ENCODE measurements at places on chromosomes 11 and 22. TPM values are rescaled to one million over a fixed set of nuclear protein-coding genes. Genes with fewer than 3 reads are reported as not detected.
A peak's percentile ranks its signal among the peaks of the same experiment; 100 is the strongest.

GRCh38 chr11:41997844-41998401 is 538.5 kb upstream of the LRRC4C start:
- no peak for DNase-seq
- no peaks in the 10 kb centered on the region for H3K4me1 ChIP-seq
- no peaks in the 10 kb centered on the region for H3K27me3 ChIP-seq
- H3K36me3 ChIP-seq, result no peaks in the 10 kb centered on the region
- no peak overlapping the region for H3K4me3 ChIP-seq

DNA sequence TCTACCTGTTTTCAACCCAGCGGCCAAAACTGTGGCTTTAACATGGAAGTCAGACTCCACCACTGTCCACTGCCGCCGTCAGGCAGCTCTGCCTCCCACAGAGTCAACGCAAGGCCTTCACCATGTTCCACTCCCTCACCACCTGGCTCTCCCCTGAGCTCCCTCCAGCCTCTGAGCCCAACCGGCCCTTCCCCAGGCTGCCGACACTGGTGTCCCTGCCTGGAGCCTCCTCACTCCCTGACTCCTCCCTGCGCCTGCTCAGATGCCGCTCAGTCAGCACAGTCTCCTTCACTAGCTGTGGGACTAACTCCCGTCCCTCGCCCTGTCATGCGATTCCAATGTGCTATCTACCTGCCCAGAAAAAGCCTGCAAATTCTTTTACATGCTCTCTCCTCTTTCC is 16.3 kb downstream of the SULT4A1 start:
- no peak for DNase-seq
- no peaks in the 10 kb centered on the region for H3K4me1 ChIP-seq
- no peaks in the 10 kb centered on the region for H3K36me3 ChIP-seq
- no peaks in the 10 kb centered on the region for H3K27me3 ChIP-seq
- H3K27ac ChIP-seq, result no peak overlapping the region

Gene RAB30
- total RNA-seq, result 24.4 TPM

- no peaks in the 10 kb centered on the region for H3K27me3 ChIP-seq
- no peak overlapping the region for H3K4me3 ChIP-seq
- DNase-seq, result no peak
- H3K4me1 ChIP-seq, result no peaks in the 10 kb centered on the region
- H3K36me3 ChIP-seq, result no peaks in the 10 kb centered on the region
Observed at GRCh38 chr11:47941907-47942558, 38.3 kb upstream of the PTPRJ start.

Gene GNAZ
- not detected for total RNA-seq

Gene ACAD8
- total RNA-seq, result 26.1 TPM

DNA sequence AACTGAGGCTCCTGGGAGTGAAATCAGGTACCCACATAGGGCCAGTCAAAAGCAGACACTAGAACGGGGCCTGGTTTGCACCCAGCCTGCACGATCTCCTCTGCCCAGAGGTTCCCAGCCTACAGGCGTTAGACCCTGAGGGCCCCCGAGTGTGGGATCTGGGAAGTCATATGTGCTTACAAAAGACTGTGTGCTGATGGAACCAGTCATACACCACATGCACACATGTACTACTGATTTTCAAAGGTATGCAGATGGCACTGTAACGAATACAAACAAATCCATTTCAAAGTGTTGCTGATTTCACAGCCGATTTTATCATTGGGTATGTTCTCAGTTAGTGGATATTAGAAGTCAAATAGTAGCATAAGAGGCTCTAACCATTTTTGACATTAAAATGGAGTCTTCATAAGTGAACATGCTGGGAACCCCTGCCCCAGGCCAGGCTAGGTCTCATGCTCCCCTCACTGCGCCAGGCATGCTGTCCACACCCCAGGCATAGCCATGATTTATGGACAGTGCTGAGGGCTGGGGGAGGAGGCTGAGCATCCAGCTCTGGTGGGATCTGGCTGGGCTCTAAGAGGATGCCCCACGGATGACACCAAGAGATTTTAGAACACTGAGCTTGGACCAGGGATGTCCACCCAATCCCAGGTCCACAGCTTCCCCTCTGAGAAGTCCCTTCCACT is 38.6 kb upstream of the LRRC32 start:
- H3K36me3 ChIP-seq, result no peaks in the 10 kb centered on the region
- H3K27ac ChIP-seq, result no peak overlapping the region
- no peak overlapping the region for H3K4me3 ChIP-seq
- H3K27me3 ChIP-seq, result no peaks in the 10 kb centered on the region

- no peaks in the 10 kb centered on the region for H3K27me3 ChIP-seq
- H3K36me3 ChIP-seq, result no peaks in the 10 kb centered on the region
- H3K4me1 ChIP-seq, result no peaks in the 10 kb centered on the region
- no peak overlapping the region for H3K27ac ChIP-seq
- no peak for DNase-seq
Observed at GRCh38 chr11:79492008-79492407, 51.2 kb upstream of the TENM4 start.

DNA sequence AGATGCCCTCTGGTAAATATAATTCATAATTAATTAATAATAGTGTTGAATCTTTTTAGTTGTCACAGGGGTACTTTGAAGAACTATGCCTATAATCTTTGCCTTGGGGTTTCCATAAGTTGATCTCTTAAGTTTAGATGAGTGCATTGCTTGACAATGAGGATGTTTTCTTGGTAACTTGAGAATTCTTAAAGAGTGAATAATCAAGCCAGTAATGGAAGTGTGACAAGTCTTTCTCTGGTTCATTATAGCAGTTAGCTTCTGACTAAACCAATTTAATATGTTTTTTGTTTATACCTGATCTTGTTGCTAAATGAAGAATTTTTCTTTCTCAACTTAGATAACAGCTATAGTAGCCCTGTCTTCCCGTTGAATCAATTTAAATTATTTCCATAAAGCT is 46.2 kb downstream of the ATXN10 start:
- no peak for DNase-seq
- H3K4me3 ChIP-seq, result no peak overlapping the region
- H3K4me1 ChIP-seq, result no peaks in the 10 kb centered on the region
- peaks cover 31% of the 10 kb centered on the region for H3K36me3 ChIP-seq
- H3K27ac ChIP-seq, result no peak overlapping the region
- H3K27me3 ChIP-seq, result no peaks in the 10 kb centered on the region

DNA sequence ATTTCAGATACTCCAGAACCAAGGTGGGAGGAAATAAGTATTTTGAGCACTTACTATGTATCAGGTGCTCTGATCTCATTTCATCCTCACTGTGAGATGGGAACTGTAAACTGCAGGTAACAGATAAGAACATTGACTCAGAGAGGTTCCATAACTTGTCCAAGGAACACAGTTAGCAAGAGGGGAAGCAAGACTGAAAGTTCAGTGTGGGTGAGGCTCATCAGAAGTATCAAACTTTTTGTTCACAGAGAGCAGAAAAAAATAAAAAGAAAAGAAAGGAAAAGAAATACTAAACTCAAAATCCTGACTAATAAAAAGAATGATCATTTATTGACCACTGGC is 37.1 kb downstream of the RAB30 start:
- no peaks in the 10 kb centered on the region for H3K36me3 ChIP-seq
- peaks cover 17% of the 10 kb centered on the region for H3K4me1 ChIP-seq
- no peak overlapping the region for H3K27ac ChIP-seq
- DNase-seq, result no peak
- H3K27me3 ChIP-seq, result no peaks in the 10 kb centered on the region

DNA sequence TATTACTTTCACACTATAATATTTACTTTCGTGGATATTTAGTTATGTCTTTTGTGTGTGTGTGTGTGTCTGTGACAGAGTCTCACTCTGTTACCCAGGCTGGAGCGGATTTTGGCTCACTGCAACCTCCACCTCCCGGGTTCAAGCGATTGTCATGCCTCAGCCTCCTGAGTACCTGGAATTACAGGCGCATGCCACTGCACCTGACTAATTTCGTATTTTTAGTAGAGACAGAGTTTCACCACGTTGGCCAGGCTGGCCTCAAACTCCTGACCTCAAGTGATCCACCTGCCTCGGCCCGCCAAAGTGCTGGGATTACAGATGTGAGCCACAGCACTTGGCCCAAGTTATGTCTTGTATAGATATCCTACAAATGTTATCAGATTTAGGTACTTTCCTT is 9.9 kb downstream of the PISD start:
- no peak for DNase-seq
- H3K4me1 ChIP-seq, result no peaks in the 10 kb centered on the region
- no peaks in the 10 kb centered on the region for H3K36me3 ChIP-seq
- no peak overlapping the region for H3K4me3 ChIP-seq

DNA sequence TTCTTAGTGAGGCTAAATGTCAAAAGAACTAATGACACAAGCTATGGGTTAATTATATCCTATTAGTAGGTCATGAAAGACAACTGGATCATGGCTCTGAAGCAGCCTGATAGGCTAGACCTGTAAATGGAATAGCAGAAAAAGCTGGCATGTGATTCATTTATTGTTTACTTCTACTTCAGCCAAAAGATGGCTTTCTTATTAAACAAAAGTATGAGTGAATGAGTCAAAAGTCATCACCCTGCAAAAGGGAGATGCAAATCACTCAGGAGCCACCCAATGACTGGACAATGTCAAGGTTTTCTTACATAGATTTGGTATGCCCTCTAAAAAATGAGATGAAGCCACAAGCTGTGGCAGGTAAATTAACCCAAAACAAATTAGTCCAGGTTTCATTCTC is 138.0 kb downstream of the TRPC6 start:
- H3K27me3 ChIP-seq, result no peaks in the 10 kb centered on the region
- no peak overlapping the region for H3K27ac ChIP-seq
- H3K4me1 ChIP-seq, result no peaks in the 10 kb centered on the region
- H3K4me3 ChIP-seq, result no peak overlapping the region

DNA sequence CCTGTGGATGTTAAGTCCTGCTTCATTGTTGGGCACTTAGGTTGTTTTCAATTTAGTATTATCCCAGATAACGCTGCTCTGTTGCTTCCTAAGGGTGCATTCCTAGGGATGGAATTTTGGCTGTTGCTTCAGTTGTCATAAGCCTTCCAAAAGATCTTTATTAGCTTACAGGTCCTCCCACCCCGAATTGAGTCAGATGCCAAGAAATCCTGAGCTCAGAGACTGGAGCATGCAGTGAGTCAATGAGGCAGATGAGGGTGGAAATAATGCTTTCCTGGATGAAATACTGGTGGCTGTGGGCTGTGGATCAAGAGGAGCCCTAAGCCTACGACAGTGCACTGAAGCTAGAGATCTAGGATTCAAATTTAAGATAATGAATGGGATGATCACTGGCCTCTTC is 10.7 kb upstream of the IL18BP start:
- no peak overlapping the region for H3K27ac ChIP-seq
- H3K36me3 ChIP-seq, result peaks cover 9% of the 10 kb centered on the region
- H3K27me3 ChIP-seq, result no peaks in the 10 kb centered on the region
- no peaks in the 10 kb centered on the region for H3K4me1 ChIP-seq
- no peak overlapping the region for H3K4me3 ChIP-seq

DNA sequence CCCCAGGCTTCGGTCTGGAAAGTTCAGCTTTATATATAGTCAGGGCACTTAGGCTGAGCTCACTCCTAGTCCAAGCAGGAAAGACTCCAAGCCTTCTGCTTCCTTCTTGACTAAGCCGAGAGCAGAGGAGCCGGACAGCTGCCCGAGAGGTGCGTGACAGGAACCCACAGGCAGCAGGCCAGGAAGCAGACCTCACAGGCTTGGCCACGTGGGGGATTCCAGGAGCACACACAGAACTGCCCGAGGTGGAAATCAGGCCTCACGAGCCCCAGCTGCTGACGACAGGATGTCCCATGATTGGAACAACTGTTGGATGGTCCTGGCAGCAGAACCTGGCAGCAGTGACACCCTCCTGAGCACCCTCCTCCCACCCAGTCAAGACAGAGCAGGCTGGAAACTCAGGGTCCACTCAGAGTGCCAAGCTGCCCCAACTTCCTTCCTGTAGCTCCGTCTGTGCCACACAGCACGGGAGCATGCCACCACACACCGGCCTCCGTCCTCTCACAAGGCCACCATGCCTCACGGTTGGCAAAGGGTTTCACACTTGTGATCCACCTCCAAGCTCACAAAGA is 5.4 kb downstream of the PLA2G6 start:
- peak overlapping the region; percentile 12 for H3K27ac ChIP-seq
- no peak overlapping the region for H3K4me3 ChIP-seq
- peaks cover 43% of the 10 kb centered on the region for H3K4me1 ChIP-seq
- DNase-seq, result peak; percentile 27
- H3K36me3 ChIP-seq, result no peaks in the 10 kb centered on the region

GRCh38 chr22:46491946-46492345 is 45.5 kb downstream of the CELSR1 start:
- H3K4me3 ChIP-seq, result no peak overlapping the region
- no peak overlapping the region for H3K27ac ChIP-seq
- no peak for DNase-seq
- H3K27me3 ChIP-seq, result no peaks in the 10 kb centered on the region

DNA sequence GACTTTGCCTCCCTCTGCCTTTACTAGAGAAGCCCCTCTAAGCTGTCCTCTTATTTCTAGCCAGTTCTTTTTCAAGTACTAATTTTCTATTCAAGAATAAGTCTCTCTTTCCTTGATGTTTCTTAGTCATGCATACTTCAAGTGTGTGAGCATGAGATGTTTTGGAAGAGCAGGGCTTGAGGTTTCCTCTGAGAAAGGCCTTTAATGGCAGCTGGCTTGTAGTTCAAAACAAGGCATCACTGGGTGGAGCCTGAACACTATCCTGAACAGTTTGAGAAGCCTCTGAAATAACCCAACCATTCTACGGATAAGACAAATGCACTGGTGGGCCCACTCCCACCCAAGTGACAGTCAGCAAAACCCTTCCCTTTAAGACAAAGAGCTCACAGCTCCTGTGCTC is 37.6 kb downstream of the CLDN25 start:
- H3K4me1 ChIP-seq, result no peaks in the 10 kb centered on the region
- H3K27me3 ChIP-seq, result no peaks in the 10 kb centered on the region
- H3K27ac ChIP-seq, result no peak overlapping the region
- no peaks in the 10 kb centered on the region for H3K36me3 ChIP-seq

Gene MN1
- total RNA-seq, result 0.16 TPM

- H3K4me1 ChIP-seq, result no peaks in the 10 kb centered on the region
- H3K36me3 ChIP-seq, result no peaks in the 10 kb centered on the region
- no peak overlapping the region for H3K4me3 ChIP-seq
- H3K27ac ChIP-seq, result no peak overlapping the region
- DNase-seq, result no peak
- H3K27me3 ChIP-seq, result no peaks in the 10 kb centered on the region
Observed at GRCh38 chr11:12253843-12254281, 123.5 kb upstream of the PARVA start.

DNA sequence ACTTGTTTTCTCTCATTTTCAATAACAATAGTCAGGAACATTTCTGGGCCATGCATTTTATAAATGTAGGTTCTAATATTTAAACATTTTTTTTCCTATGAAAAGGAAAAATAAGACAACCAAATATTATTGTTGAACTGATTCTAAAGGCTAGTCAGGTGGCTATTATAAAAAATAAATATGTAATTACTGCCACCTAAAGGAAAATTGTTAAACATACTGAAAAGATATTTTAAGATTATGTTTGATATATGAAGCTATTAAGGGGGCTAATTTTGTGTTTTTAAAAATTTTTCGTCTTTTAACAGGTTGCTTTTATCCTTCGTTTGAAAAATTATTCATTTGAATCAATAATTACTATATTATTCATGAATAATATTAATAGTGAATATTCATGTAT is 62.2 kb upstream of the FDX1 start:
- no peaks in the 10 kb centered on the region for H3K4me1 ChIP-seq
- no peaks in the 10 kb centered on the region for H3K27me3 ChIP-seq
- DNase-seq, result no peak
- H3K4me3 ChIP-seq, result no peak overlapping the region

Measured in naive thymus-derived CD4-positive, alpha-beta T cell (primary cell).